ENCODE measurements at places on chromosomes 1 and 21. TPM values are rescaled to one million over a fixed set of nuclear protein-coding genes. Genes with fewer than 3 reads are reported as not detected.

RAB29 gene
- 12.8 TPM for total RNA-seq

AGBL4 gene
- 0.72 TPM for total RNA-seq

SLC45A3 gene
- total RNA-seq, result 1.5 TPM

SORT1 gene
- 37.0 TPM for total RNA-seq

C1orf141 gene
- total RNA-seq, result not detected

RABIF gene
- 2.7 TPM for total RNA-seq

NGF gene
- total RNA-seq, result 3.0 TPM

HENMT1 gene
- 3.4 TPM for total RNA-seq

Data from ovary (tissue), 10 donors.